ENCODE measurements at places on chromosomes 12 and 14.

GRCh38 chr12:91074154-91074709, 16.4 kb upstream of the KERA start:
- ATAC-seq: no peak

GRCh38 chr12:66074561-66074960, 56.0 kb downstream of the LLPH start:
- no peak for ATAC-seq

- peak; percentile 97 for ATAC-seq
Observed at GRCh38 chr12:51368640-51369517, 22.3 kb downstream of the GALNT6 start.

- ATAC-seq: peak; percentile 59
Observed at GRCh38 chr14:103391048-103391447, 5.8 kb downstream of the MARK3 start.

- ATAC-seq: no peak
Observed at GRCh38 chr12:117188961-117189724, 1.1 kb downstream of the FBXO21 start.

GRCh38 chr12:60311940-60312339, 716.1 kb downstream of the SLC16A7 start:
- no peak for ATAC-seq

GRCh38 chr12:86256163-86256562, at the start of gene MGAT4C:
TSS of gene MGAT4C (minus strand) at chr12:86256391.
- no peak for ATAC-seq

DNA sequence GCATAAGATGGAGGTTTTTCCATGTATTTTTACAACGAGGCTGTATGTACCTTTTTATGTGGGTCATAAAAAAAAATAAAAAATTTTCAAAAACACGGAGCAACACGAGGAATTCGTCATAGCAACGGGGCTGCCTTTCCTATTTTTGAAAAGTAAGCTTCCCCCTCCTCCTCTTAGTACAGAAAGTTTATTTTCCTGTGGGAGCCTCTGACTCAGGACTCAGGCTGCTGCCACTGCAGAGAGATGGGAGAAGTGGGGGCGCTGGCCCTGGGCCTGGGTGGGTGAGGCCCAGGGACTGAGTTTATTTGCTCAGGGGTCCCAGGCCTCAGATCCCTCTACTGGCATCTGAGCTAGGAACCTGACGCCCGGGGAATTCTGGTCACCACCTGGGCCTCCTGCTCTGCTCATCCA, 10.2 kb upstream of the CMKLR1 start:
- no peak for ATAC-seq

Measured in activated CD4-positive, CD25-positive, alpha-beta regulatory T cell treated with anti-CD3 and anti-CD28 coated beads, Interleukin-2, amount 50 U/mL, for 24 hours (primary cell).